ENCODE measurements at places on chromosomes 13 and 19. TPM values are rescaled to one million over a fixed set of nuclear protein-coding genes. Genes with fewer than 3 reads are reported as not detected.
A peak's percentile ranks its signal among the peaks of the same experiment; 100 is the strongest.

- no peaks in the 10 kb centered on the region for H3K36me3 ChIP-seq
- H3K27me3 ChIP-seq, result no peaks in the 10 kb centered on the region
- H3K27ac ChIP-seq, result peak overlapping the region; percentile 30
- peak overlapping the region; percentile 42 for H3K4me3 ChIP-seq
These were observed 2.3 kb downstream of the TULP2 start for GRCh38 chr19:48896191-48896720.

- no peaks in the 10 kb centered on the region for H3K27me3 ChIP-seq
- H3K27ac ChIP-seq, result no peak overlapping the region
- no peak for DNase-seq
- no peaks in the 10 kb centered on the region for H3K36me3 ChIP-seq
- H3K4me3 ChIP-seq, result no peak overlapping the region
These were observed 40.6 kb upstream of the ZNF681 start for GRCh38 chr19:23799321-23799720.

DNA sequence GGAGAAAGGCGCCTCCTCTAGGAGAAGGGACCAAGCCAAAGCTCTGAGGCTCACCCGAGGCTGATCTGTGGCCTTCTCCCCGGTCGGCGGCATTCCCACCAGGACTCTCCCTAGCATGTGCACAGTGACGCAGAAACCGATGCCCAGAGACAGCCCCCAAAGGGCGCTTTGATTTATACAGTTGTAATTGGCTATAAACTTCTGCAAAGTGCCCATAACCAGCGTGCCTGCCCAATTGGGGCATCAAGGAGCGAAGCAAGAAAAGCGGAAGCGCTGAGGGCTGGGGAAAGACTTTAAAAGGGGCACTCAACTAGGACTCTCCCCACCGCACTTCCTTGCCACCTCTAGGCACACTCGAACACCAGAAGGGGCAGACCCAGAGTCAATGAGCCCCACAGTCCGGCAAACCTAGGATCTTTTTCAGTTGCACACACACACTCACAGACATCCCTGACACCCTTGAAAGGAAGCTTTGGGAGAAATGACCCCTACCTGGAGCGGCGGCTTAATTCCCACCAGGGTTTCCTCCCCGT, 1.8 kb downstream of the CDX2 start:
- H3K36me3 ChIP-seq, result no peaks in the 10 kb centered on the region
- H3K27ac ChIP-seq, result no peak overlapping the region
- peaks cover 4% of the 10 kb centered on the region for H3K4me1 ChIP-seq
- no peak overlapping the region for H3K4me3 ChIP-seq
- H3K27me3 ChIP-seq, result peaks cover 94% of the 10 kb centered on the region

DNA sequence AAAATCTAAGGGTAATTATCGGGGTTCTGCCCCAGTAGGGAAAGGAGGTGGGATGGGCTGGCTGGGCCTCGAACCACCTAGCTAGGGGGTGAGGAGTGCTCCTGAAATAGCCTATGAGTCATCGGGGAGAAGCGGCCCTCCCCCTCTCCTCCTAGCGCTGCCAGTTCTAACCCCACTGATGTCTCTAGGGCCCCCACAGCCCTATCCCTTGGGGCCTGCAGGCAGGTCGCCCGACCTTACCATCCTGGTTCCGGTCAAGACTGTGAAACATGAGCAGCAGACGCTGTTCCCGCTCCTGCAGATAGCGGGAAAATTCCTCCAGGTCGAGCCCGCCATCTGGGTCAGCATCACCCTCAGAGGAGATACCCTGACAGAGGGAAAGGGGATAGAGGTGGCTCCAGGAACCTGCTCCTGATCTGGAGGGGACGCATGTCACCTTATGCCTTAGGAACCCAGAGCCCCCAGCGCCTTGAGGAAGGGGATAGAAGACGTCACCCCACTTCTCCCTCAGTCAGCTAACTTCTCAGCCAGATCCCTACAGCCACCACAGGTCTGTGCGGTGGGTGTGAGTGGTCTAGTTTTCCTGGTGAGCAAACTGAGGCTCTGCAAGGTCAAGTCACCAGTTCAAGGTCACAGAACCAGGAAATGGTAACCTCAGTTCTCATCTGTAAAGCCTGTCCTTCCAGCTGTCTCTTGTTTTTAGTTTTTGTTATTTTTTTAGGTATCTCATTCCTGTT, 1.5 kb downstream of the SLC25A23 start:
- no peak overlapping the region for H3K4me3 ChIP-seq
- peaks cover 10% of the 10 kb centered on the region for H3K4me1 ChIP-seq
- H3K27ac ChIP-seq, result no peak overlapping the region
- H3K36me3 ChIP-seq, result no peaks in the 10 kb centered on the region
- no peak for DNase-seq

DNA sequence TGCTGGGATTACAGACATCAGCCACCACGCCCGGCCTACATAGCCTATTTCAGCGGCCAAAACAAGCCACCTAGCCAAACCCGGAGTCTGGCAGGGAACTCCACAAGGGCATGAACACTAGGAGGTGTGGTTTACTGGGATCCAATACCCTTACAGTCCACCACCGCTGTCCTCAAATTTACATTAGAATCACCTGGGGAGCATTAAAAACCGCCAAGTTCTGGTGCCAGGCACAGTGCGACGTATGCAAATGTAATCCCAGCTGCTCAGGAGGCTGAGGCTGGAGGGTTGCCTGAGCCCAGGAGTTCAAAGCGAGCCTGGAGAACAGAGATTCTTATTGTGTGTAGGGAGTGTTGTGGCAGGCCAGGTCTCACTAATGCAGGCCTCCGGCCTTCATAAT, 4.2 kb upstream of the AP1M1 start:
- no peak overlapping the region for H3K27ac ChIP-seq
- no peaks in the 10 kb centered on the region for H3K27me3 ChIP-seq
- peaks cover 5% of the 10 kb centered on the region for H3K4me1 ChIP-seq
- peaks cover 46% of the 10 kb centered on the region for H3K36me3 ChIP-seq

- DNase-seq, result no peak
- no peak overlapping the region for H3K4me3 ChIP-seq
- H3K27me3 ChIP-seq, result no peaks in the 10 kb centered on the region
These were observed 1233.7 kb downstream of the PCDH17 start for GRCh38 chr13:58865286-58865685.

DNA sequence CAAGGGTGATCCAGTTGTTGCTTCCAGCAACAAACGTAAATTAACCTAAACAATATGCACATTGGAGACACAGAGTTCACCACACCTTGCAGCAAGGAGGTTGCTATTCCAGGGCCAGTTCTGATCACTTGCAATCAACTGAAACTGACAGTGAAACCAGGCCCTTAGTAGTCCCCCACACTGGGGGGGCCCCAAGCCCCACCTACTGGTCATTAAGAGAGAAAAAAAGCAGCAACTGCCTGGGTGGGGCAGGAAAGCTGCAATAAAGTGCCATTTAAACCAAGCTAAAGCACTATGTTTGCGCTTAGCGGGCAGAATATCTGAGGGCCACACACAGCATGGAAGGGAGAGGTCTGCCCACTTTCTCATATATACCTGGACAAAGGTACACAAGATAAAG, 51.5 kb downstream of the ATP7B start:
- no peaks in the 10 kb centered on the region for H3K36me3 ChIP-seq
- DNase-seq, result no peak
- H3K27ac ChIP-seq, result no peak overlapping the region
- no peaks in the 10 kb centered on the region for H3K27me3 ChIP-seq
- no peaks in the 10 kb centered on the region for H3K4me1 ChIP-seq

- peaks cover 17% of the 10 kb centered on the region for H3K4me1 ChIP-seq
- H3K27ac ChIP-seq, result no peak overlapping the region
- no peak for DNase-seq
- H3K4me3 ChIP-seq, result no peak overlapping the region
- peaks cover 45% of the 10 kb centered on the region for H3K27me3 ChIP-seq
These were observed 3.9 kb upstream of the PCDH17 start for GRCh38 chr13:57627663-57628062.

DNA sequence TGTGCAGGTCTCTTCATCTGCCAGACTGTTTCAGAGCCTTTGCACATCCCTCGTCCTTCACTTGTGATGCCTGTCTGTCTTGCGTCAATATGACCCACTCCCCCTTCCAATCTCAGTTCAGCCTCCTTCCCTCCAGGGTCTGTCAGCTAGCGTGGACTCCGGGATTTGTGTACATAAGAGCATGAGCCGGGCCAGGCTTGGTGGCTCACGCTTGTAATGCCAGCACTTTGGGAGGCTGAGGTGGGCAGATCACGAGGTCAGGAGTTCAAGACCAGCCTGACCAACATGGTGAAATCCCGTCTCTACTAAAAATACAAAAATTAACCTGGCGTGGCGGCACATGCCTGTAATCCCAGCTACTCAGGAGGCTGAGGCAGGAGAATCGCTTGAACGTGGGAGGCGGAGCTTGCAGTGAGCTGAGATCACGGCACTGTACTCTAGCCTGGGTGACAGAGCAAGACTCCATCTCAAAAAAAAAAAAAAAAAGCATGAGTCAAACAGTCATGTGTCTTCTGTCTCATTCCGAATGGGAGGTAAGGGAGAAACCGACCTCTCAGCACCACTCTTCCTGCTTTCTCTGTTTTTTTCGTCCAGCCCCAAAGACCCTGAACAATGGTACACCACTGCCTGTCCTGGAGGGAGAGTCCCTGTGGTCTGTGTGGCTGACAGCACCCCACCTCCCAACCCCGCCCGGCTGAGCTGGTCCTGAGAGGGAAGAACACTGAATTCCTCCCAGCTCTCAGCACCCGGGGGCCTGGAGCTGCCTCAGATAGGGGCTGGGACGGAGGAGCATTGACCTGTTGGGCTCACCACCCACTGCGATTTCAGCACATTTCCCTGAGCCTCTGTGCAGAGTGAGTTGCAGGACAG, 2.4 kb upstream of the SIGLEC9 start:
- H3K27me3 ChIP-seq, result no peaks in the 10 kb centered on the region
- H3K27ac ChIP-seq, result peak overlapping the region; percentile 82
- no peaks in the 10 kb centered on the region for H3K36me3 ChIP-seq
- DNase-seq, result no peak

GRCh38 chr13:89755729-89756492, 1591.6 kb upstream of the MIR17HG start:
- DNase-seq, result no peak
- no peak overlapping the region for H3K27ac ChIP-seq
- no peaks in the 10 kb centered on the region for H3K4me1 ChIP-seq
- H3K4me3 ChIP-seq, result no peak overlapping the region

DNA sequence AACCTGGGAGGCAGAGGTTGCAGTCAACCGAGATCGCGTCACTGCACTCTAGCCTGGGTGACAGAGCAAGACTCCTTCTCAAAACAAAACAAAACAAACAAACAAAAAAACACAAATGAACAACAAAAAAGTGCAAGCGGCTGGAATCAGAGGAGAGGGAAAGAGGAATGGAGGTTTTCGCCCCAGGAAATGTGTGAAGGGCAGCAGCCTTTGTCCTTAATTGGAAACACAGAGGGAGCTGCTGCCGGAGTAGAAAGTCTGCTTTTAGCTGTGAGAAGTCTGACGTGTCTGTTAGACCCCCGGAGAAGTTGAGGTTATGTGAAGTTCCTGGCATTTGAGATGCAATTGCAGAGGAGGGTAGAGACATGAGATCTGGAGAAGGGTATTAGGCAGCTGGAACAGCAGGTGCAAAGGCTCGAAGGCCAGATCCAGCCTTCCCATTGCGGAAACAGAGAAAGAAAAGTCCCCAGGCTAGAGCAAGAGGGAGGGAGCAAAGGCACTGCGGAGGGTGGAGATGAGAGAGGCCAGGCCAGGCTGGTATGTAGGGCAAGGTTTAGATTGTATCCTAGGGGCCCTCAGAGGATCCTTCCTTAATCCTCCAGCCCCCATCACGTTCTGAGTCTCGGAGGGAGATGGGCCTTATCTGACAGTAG, 473 bp downstream of the TMIGD2 start:
- H3K36me3 ChIP-seq, result no peaks in the 10 kb centered on the region
- H3K27me3 ChIP-seq, result peaks cover 14% of the 10 kb centered on the region
- H3K27ac ChIP-seq, result no peak overlapping the region
- no peak for DNase-seq
- no peak overlapping the region for H3K4me3 ChIP-seq
- H3K4me1 ChIP-seq, result no peaks in the 10 kb centered on the region

- H3K4me3 ChIP-seq, result peak overlapping the region; percentile 81
- H3K36me3 ChIP-seq, result peaks cover 13% of the 10 kb centered on the region
- peak; percentile 97 for DNase-seq
- peaks cover 36% of the 10 kb centered on the region for H3K4me1 ChIP-seq
- H3K27ac ChIP-seq, result peak overlapping the region; percentile 98
- no peaks in the 10 kb centered on the region for H3K27me3 ChIP-seq
These were observed 1.1 kb downstream of the MIDN start for GRCh38 chr19:1249298-1249989.

DNA sequence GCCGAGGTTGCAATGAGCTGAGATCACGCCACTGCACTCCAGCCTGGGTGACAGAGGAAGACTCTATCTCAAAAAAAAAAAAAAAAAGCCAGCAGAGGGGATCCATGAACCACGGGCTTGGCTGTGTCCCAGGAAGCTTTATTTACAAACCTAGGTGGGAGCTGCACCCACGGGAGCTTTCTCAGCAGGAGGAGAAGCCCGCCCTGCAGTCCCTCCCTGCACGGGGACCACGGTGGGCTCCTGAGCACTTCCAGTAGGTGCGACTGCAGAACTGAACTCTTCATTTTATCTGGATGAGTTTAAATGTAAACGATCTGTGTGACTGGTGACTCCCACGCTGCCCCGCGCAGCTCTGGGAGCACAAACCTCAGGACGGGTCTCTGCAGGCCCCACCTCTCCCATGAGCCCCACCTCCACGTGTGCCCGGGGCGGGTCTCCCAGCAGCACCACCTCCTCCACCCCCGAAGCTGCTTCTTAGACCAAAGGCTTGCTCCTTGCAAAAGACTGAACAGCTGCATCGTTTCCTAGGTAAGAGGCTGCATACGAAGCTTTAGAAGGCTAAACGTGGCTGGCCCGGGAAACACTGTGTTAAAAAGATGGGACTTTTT, 66.4 kb downstream of the SPACA7 start:
- H3K4me1 ChIP-seq, result peaks cover 3% of the 10 kb centered on the region
- H3K4me3 ChIP-seq, result no peak overlapping the region
- H3K27ac ChIP-seq, result no peak overlapping the region
- DNase-seq, result no peak

DNA sequence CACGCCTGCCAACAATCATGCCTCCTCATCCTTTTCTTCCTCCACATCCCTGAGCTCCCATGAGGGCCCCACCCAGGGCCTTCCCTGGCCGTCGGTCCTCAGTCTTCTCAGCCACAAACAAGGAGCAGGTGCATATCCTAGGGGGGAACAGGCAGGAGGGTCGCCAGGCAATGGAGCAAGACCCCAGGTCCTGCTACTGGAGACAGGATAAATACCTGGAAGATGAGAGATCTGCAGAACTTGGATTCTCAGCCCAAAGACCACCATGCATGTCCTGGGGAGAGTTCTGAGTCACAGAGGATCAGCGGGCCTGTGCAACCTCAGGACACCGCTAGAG, 344.7 kb upstream of the TSHZ3 start:
- no peaks in the 10 kb centered on the region for H3K36me3 ChIP-seq
- DNase-seq, result no peak
- no peaks in the 10 kb centered on the region for H3K4me1 ChIP-seq
- no peaks in the 10 kb centered on the region for H3K27me3 ChIP-seq
- no peak overlapping the region for H3K4me3 ChIP-seq

GRCh38 chr13:20571676-20572075, 4.7 kb downstream of the IFT88 start:
- H3K4me3 ChIP-seq, result no peak overlapping the region
- DNase-seq, result no peak
- H3K4me1 ChIP-seq, result peaks cover 8% of the 10 kb centered on the region
- H3K36me3 ChIP-seq, result no peaks in the 10 kb centered on the region

Gene FAAP24
- 0.90 TPM for total RNA-seq

Gene ZNF433
- total RNA-seq, result 5.1 TPM

Gene ZNF208
- 6.3 TPM for total RNA-seq

Gene ZNF439
- total RNA-seq, result 9.4 TPM

Gene ZNF154
- total RNA-seq, result 4.5 TPM

Gene IRGC
- total RNA-seq, result not detected

Gene GPC6
- total RNA-seq, result 8.4 TPM

Gene PROZ
- not detected for total RNA-seq

Gene ZNF460
- total RNA-seq, result 54.5 TPM

Gene GSX1
- not detected for total RNA-seq

Gene GFY
- total RNA-seq, result not detected

All from upper lobe of right lung (tissue), 1 donor.